Aorta (tissue), 5 donors: ENCODE measurements at places on chromosomes 7 and 10.

- no peaks in the 10 kb centered on the region for H3K36me3 ChIP-seq
- no peak overlapping the region for H3K4me3 ChIP-seq
- no peaks in the 10 kb centered on the region for H3K27me3 ChIP-seq
- no peak overlapping the region for H3K27ac ChIP-seq
- H3K4me1 ChIP-seq: no peaks in the 10 kb centered on the region
Observed at GRCh38 chr10:115879372-115880089, 393.5 kb downstream of the GFRA1 start.

DNA sequence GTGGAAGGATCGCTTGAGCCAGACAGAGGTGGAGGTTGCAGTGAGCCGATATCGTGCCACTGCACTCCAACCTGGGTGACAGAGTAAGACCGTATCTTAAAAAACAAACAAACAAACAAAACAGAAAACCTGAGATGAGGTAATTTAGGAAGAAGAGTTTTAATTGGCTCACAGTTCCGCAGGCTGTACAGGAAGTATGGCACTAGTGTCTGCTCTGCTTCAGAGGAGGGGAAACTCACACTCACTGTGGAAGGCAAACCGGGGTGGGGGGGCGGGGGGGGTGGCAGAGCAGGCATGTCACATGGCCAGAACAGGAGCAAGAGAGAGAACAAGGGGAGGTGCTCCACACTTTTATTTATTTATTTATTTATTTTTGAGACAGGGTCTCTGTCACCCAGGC is 5.1 kb downstream of the UBE2D4 start:
- H3K4me1 ChIP-seq: no peaks in the 10 kb centered on the region
- H3K4me3 ChIP-seq: no peak overlapping the region
- DNase-seq: no peak

- H3K4me1 ChIP-seq: no peaks in the 10 kb centered on the region
- H3K27me3 ChIP-seq: no peaks in the 10 kb centered on the region
- H3K36me3 ChIP-seq: no peaks in the 10 kb centered on the region
- no peak for DNase-seq
Observed at GRCh38 chr10:75470901-75471300, 39.5 kb downstream of the LRMDA start.

DNA sequence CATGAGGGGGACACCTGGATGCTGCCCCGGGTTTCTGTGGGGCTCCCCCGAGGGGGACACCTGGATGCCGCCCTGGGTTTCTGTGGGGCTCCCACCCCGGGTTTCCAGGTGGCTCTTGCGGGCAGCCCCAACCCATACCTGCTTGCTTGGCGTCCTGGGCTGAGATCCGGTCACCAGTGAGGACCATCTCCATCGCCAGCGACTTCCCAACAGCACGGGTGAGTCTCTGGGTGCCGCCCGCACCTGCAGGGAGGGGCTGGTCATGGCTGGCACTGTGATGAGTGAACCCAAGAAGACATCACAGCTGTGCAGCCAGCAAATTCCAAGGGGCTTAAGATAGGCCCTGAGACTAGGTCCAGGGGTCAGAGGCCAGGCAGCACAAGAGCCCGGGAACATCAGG is 6.4 kb downstream of the ECHS1 start:
- DNase-seq: no peak
- H3K36me3 ChIP-seq: peaks cover 10% of the 10 kb centered on the region
- H3K4me1 ChIP-seq: no peaks in the 10 kb centered on the region
- no peak overlapping the region for H3K27ac ChIP-seq
- no peak overlapping the region for H3K4me3 ChIP-seq

DNA sequence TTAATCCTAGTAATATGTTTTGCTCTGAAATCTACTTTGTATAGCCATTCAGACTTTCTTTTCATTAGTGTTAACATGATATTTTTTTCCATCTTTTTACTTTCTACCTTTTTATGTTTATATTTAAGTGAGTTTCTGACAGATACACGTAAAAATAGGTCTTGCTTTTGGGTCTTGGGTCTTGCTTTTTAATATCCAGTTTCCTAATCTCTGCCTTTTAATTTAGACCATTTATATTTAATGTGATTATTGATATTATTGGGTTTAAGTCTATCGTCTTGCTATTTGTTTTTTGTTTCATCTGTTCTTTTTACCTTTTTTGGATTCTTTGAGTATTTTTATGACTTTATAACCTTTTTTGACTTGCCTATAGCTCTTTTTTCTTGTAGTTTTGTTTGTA is 7.9 kb downstream of the PHTF2 start:
- H3K36me3 ChIP-seq: no peaks in the 10 kb centered on the region
- no peaks in the 10 kb centered on the region for H3K27me3 ChIP-seq
- no peak for DNase-seq
- H3K4me3 ChIP-seq: no peak overlapping the region

DNA sequence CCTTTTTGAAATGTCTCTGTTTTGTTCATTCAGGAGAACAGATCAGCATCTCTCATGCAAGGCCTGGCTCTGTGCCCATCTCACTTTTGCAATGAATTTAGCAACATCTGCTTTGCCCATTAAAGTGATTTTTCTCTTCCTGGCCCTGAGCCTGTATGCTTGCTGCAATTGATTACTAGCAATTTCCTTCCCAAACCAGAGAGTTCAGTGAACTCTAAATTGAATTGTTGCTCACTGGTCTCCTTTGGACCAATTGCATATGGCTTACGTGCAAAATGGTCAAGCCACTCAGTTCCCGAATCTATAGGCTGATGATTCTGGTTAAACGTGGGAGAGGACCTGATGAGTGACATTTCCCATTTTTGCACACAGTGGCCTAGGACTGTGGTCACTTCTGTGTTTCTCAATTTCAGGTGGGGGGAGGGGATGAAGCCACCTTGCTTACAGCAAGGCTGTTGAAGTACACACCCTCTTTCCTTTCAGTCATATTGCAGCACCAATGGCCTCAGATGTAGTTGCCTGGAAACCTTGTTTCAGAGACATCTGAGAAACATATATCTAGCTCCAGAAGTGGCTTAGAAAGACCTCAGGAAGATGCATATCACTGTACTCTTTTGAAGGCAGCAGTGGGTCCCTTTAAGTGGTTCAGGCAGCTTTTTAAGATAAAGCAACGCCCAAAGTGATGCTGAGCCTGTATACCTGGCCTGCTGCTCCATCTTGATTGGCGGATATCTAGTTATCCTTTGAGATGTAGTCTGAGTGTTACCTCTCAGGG is 201.4 kb downstream of the PTEN start:
- H3K27ac ChIP-seq: no peak overlapping the region
- H3K4me1 ChIP-seq: no peaks in the 10 kb centered on the region
- H3K27me3 ChIP-seq: no peaks in the 10 kb centered on the region
- no peak for DNase-seq
- H3K4me3 ChIP-seq: no peak overlapping the region
- H3K36me3 ChIP-seq: no peaks in the 10 kb centered on the region
